Keratinocyte (primary cell): ENCODE measurements at places on chromosomes 6 and 20.

- DNase-seq: no peak
Observed at GRCh38 chr6:169702840-169703246, 917 bp downstream of the C6orf120 start.

- no peak for DNase-seq
Observed at GRCh38 chr6:55833284-55833683, 42.1 kb downstream of the BMP5 start.

DNA sequence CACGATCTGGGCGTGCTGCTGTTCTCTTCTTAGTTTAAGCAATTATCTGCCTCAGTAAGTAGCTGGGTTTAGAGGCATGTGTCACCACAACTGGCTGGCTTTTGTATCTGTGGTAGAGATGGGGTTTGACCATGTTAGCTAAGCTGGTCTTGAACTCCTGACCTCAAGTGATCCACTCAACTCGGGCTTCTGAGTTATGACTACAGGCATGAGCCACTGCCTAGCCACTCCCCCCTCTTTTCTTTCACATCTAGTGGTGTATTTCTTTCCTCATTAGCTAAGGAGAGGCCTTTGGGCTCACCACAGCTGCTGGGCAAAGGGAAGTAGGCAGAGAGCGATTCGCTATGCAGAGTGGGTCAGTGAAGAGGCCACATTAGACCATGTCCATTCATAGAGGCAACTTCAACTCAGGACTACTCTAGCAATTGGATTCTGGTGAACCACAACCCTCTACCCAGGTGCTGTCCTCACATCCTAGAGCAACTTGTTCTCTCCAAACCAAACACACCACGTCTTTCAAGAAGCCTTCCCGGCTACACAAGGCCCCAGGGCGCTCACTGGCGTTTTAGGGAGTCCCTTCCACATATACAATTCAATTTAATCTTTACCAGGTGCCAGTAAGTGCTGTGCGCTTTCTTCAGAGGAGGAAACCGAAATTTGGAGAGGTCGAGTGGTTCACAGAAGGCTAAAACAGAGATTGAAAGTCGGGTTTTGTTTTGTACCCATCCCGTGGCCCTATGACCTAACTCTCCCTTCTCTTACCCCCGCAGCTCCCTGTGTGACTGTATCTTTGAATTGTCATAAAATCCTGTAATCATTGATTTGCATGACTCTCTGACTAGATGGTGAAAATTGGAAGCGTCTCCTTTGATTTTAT, 26.5 kb upstream of the GFOD1 start:
- no peak for DNase-seq

DNA sequence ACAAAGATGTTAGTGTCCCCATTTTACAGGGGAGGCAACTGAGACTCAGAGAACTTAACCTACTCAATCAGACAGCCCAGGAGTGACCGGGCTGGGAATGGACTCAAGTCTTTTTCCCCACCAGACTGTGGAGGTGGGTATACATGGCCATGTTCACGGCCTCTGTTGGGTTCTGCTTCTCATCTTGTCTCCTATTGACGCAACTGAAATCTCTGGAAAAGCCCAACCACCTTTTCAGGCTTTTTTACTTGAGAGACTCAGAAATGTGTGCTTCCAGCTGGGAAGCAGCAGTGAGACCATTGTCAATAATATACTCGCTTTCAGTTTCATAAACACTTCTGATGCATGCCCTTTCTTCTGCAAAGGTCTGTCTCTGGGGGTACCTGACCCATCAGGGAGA, 70.7 kb downstream of the SOBP start:
- DNase-seq: no peak

GRCh38 chr20:32130352-32130751, 20.8 kb downstream of the TM9SF4 start:
- DNase-seq: no peak

DNA sequence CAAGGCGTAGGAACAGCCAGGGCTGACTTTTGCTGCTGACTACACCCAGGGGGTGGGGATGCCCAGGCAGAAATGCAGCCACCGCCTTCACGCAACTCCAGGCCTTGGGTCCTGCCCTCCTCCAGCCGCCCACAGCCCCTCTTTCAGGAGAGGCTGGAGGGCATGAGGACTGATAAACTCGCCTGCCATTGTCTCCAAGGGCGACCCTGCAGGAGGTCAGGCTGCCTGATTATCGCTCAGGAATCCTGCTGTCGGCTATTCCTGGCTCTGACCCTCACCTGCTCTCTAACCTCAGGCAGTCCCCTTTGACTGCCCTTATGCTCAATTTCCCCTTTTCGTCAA, 62.0 kb upstream of the HDDC2 start:
- no peak for DNase-seq

GRCh38 chr6:90621581-90621980, 34.7 kb upstream of the MAP3K7 start:
- no peak for DNase-seq

GRCh38 chr20:62570897-62571668, 71.2 kb upstream of the SLCO4A1 start:
- no peak for DNase-seq

DNA sequence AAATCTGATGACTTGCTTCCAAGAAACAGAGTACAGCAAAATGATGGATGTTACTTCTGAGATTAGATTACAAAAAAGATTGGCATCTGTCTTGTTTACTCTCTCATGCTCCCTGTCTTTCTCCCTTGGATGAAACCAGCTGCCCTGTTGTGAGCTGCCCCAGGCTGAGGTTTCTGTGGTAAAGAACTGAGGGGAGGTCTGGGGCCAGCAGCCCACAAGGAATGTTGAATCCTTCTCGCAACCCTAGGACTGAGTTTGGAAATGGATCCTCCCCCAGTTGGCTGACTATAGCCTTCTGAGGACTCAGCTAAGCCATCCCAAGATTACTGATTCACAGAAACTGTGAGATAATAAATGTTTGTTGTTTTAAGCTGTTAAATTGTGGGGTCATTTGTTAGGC, 5.6 kb upstream of the HECA start:
- no peak for DNase-seq

- no peak for DNase-seq
Observed at GRCh38 chr6:71383901-71384489, 95.4 kb downstream of the OGFRL1 start.

DNA sequence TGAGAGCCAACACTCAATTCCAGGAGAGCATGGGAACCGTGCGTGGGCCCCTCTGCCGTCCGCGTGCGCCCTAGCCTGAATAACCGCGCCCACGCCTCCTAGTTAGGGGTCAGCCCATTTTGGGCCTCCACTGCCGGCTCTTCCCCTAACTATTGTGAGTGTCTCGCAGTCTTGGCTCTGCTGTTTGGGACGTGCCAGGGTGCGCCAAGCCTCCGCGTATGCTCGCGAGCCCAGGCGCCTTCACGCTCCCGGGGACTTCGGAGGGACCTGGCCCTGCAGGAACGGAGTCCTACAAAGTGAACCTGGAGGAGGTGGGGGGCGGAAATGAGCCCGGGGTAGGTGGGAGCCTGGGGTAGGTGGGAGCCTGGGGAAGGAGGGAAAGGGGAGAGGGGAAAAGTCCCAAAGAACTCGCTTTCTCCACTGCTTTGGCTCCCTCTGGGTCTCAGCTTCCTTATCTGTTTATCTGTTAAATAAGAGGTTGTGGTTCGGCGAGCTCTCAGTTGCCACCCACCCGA, 873 bp upstream of the GCM2 start:
- no peak for DNase-seq

DNA sequence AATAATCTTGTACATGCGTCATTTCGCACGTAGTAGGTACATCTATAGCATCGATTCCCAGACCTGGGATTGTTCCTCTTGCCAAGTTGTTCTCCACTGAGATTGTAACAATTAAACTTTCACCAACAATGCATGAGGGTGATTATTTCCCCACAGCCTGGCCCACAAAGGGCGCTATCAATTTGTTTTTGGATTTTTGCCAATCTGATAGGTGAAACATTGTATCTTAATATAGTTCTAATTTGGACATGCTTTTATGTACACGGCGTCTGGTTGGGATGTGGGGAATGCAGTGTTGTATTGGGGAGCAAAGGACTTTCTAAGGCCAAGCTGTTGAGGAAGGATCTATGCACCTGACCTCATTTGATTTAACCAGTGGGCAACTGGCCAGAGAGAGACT, 59.5 kb downstream of the VEGFA start:
- no peak for DNase-seq

DNA sequence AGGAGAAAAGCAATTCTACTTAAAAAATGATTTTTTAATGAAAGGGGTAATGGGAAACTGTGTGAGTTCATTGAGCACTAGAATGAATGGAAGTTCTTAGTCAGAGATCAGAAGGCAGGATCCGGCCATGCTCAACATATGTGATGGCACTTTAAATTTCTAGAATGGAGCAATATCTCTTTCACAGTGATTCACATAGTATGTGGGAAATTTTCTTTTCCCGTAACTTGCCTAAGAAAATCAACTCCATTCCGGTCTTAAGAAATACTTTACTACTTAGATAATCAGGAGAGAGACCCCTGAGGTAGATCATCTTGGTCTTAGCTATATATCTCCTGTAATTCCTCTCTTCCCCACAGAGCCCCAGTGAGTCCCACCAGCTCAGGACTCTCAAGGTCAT, 131.8 kb downstream of the SCML4 start:
- no peak for DNase-seq

DNA sequence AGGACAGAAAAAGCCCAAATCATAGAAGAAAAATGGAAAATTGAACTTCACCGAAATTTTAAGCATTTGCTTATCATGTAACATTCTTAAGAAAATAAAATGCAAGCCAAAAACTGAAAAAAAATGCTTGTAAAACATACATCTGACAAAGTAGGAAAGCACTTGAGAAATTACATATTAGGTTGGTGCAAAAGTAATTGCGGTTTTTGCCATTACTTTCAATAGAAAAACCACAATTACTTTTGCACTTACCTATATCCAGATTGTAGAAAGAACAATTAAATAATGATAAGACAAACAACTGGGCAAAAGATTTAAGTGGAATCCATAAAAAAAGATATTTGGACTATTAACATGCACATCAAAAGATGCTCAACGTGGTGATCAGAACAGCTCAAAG, 146.2 kb downstream of the TBXT start:
- DNase-seq: no peak

DNA sequence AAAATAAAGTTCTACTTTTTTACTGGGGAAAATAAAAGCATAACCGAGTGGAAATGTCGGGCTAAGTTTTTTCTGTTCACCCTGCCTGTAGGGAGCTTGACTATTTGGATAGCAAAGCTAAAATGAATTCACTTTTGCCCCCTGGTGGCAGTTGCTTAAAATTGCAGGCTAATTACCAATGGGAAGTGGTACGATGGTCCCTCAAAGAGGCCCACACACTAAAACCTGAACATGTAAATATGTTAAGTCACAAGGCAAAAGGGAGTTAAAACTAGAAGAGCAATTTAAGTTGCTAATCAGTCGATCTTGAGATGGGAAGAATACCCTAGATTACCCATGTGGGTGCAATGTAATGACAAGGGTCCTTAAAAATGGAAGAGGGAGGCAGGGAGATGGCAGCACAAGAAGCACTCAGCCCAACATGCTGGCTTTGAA, 916 bp upstream of the SUN5 start:
- no peak for DNase-seq

- no peak for DNase-seq
Observed at GRCh38 chr20:19321176-19321575, 108.7 kb downstream of the SLC24A3 start.

DNA sequence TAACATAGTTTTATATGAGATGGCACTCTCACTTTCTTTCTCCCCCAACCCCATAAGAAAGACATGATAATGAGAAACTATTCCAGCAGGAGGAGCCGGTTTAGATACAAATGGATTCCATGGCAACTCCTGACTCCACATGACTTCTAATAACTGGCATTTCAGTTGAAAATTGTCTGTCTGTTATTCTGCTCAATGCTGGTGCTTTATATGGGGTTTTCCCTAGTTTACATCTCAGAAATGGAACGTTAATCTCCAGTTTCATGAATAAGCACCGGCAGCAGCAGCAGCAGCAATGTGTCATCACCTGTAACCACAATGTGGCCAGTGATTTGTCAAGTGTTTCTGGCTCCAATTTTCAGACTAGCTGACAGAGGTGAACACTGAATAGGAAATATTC, 8.0 kb upstream of the SIM1 start:
- DNase-seq: no peak

- no peak for DNase-seq
Observed at GRCh38 chr6:54467384-54467783, 159.1 kb downstream of the TINAG start.

GRCh38 chr20:44967207-44967807, 995 bp downstream of the STK4 start:
- no peak for DNase-seq

GRCh38 chr6:120237221-120237620, 887.7 kb upstream of the MAN1A1 start:
- no peak for DNase-seq

GRCh38 chr20:8693709-8694108, 375.2 kb upstream of the PLCB4 start:
- DNase-seq: no peak

DNA sequence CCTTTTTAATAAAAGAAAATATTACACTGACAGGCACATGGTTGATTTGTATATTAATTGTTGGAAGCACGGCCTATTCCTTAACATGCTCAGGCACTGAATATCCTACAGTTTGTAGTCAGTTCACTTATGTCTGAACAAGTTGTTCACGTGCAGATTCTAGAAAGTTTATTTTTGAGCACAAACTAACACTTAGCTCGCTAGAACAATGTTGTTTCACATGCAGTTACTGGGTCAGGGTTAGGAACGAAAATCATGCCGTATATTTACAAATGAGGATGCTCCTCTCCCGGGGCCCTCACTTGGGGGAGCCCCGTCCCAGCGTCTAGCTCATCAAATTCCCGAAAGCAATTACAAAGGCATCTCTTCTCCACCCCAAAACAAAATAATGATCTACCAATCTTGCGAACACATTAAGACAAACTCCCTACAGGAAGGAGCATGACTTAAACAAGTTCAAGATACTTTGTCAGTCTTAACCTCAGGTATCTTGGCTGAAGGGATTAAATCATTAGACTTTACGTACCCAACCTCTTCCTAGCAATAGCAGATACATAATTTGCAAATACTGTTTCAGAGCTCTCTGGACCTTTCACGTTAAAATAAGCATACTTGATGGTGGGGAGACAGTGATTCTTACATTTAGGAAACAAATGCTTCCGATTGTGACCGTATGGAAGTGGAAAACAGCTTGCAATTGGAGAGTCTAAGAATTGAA, 1.5 kb downstream of the MAP7 start:
- no peak for DNase-seq

DNA sequence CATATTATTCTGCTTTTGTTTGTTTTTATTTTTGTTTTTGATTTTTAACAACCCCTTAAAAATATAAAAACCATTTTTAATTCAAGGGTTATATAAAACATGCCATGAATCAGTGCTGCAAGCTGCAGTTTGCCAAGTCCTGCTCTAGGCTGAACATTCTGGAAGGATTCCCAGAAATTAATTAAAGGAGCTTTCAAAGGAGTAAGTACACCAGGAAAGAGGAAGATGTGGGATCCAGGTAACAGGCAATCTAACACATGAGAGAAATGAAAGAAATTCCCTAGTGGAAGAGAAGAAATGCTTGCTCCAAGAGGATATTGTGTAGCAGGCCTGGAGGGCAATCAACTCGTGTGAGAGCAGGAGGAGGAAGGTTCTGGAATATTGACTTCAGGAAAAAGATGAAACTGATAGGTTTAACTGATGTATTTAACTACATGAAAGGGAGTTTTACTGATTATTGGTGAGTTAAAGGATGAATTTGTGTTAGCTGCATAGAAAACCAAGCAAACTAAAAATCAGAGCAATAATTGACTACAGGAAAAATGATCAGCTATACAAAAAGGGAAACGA, 146.0 kb upstream of the PHACTR1 start:
- DNase-seq: no peak
